ENCODE measurements at places on chromosomes 6 and 20.

DNA sequence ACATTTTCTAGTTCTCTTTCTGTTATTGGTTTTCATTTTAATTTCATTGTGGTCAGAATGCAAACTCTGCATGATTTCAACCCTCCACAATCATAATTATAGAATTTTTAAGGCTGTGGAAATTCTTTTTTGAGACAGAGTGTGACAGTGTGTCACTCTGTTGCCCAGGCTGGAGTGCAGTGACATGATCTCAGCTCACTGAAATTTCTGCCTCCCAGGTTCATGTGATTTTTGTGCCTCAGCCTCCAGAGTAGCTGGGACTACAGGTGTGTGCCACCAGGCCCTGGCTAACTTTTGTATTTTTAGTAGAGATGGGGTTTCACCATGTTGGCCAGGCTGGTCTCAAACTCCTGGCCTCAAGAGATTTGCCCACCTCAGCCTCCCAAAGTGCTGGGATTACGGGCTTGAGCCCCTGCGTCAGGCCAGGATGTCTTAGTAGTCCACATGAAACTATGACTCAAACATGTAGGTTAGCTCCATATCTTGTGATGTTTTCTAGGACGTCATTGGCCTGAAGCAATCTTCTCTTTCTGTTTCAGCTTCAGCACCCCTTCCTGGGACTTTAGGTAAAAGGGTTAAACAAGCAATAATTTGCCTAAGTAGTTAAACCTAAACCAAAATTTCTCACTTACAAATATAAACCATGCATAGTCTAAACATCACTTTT, 47.4 kb upstream of the SAMD3 start:
- no peak for DNase-seq

GRCh38 chr20:40607927-40608326, 81.1 kb downstream of the MAFB start:
- DNase-seq = no peak

GRCh38 chr6:113411011-113411410, 446.1 kb upstream of the MARCKS start:
- DNase-seq = no peak

- DNase-seq = no peak
Measured at GRCh38 chr20:37937686-37938085, 34.8 kb downstream of the VSTM2L start.

- DNase-seq = peak; percentile 61
Measured at GRCh38 chr20:1894471-1894950, 696 bp upstream of the SIRPA start.

DNA sequence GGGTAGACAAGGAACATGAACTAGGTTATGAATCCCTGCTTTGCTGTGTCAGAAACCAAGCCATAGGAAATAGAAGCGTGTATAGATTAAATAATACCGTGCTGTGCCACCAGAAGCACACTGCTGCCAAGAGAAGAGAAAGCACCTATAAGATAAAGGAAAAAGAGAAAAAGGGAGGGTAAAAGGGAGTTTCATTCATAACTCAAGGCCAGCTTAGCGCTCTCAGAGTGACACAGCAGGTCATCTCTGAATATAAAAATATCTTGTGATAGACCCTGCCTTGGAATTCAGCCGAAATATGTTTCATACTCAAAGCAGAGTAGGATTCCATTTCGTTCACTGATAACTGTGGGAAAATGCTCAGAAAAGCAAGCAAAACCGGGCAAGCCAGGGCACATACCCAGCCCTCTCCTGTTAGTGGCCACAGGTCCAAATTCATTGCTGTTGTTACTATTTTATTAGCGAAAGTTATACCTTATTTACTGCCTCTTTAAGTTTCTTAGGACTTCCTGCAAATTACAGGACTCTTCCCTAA, 8.7 kb downstream of the JAG1 start:
- DNase-seq = peak; percentile 68

GRCh38 chr6:167996424-167997199, 859 bp upstream of the KIF25 start:
- DNase-seq = no peak

GRCh38 chr6:151702851-151703658, 104.4 kb upstream of the ESR1 start:
- no peak for DNase-seq

- DNase-seq = no peak
Measured at GRCh38 chr6:143135325-143135724, 74.6 kb downstream of the AIG1 start.

DNA sequence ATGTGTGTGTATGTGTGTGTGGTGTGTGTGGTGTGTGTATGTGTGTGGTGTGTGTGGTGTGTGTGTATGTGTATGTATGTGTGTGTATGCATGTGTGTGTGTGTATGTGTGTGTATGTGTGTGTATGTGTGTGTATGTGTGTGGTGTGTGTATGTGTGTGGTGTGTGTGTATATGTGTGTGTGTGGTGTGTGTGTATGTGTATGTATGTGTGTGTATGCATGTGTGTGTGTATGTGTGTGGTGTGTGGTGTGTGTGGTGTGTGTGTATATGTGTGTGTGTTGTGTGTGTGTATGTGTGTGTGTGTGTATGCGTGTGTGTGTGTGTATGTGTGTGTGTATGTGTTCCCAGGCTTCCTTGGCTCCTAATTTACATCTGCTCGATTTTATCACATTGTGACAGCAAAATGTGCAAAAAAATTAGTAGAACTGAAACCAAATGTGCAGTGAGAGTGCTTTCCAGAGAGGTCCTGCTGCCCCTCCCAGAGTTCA, 234.5 kb downstream of the BMP7 start:
- DNase-seq = no peak

DNA sequence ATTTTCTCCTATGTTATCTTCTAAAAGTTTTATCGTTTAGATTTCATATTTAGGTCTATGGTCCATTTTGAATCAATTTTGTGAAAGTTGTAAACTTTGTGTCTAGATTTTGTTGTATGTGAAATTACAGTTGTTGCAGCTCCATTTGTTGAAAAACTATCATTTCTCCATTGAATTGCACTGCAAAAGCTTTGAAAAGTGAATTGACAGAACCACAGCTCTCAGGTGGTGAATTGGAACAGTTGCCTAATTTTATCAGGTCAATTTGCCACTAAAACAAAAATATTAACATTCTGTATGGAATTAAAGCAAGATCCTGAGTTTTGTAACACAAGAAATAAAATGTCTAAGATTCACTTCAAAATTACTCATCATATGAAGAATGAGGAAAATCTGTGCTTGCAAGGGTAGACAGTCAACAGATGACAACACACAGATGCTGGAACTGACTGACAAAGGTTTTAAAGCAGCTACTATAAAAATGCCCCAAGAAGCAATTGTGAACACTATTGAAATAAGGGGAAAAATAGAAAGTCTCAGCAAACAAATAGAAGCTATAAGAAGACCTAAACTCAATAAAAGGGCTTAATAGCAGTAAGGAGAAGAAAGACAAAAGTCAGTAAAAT, 346.7 kb downstream of the PAX1 start:
- peak; percentile 0 for DNase-seq

DNA sequence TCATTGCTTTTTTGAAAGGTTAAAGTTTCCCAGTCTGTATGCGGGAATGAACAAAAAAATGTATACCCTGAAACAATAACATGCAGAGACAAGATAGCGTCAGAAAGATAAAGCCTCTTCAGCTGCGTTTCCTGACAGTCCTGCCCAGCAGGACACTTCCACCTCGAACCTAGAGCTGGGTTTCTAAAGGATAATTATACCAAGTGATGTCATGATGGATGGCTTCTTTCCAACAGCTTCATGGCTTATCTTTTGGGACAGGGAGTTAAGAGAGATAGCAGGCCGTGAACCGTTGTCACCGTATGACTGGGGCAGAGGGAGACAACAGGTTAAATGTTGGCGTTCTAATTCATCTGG, 267.6 kb upstream of the SGK1 start:
- peak; percentile 70 for DNase-seq

GRCh38 chr20:58384821-58385220, 4.2 kb upstream of the VAPB start:
- no peak for DNase-seq

- DNase-seq = peak; percentile 28
Measured at GRCh38 chr6:707576-708236, 14.8 kb upstream of the EXOC2 start.

- no peak for DNase-seq
Measured at GRCh38 chr20:9128568-9128967, 59.7 kb downstream of the PLCB4 start.

GRCh38 chr20:25991756-25992130, 295.1 kb upstream of the ZNF337 start:
- no peak for DNase-seq

GRCh38 chr6:146883640-146884531, 285.1 kb downstream of the ADGB start:
- no peak for DNase-seq

DNA sequence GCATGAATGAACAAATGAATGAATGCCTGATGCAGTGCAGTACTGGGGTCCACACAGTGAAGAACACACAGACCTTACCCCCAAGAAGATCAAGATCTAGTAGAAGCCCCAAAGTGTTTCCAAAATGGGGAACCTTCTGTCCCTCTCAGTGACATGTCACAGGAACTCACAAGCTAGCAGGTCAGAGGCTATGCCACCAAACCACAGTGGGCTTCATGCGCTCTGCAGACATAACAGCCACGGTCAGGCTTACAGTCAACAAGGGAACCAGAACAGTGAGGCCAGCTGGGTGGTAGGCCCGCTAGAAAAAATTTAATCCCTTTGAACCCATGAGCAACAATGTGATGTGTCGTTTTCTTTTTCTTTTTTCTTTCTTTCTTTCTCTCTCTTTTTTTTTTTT, 20.2 kb upstream of the ARFGEF2 start:
- DNase-seq = no peak

GRCh38 chr6:142856624-142857232, 88.2 kb downstream of the HIVEP2 start:
- no peak for DNase-seq

DNA sequence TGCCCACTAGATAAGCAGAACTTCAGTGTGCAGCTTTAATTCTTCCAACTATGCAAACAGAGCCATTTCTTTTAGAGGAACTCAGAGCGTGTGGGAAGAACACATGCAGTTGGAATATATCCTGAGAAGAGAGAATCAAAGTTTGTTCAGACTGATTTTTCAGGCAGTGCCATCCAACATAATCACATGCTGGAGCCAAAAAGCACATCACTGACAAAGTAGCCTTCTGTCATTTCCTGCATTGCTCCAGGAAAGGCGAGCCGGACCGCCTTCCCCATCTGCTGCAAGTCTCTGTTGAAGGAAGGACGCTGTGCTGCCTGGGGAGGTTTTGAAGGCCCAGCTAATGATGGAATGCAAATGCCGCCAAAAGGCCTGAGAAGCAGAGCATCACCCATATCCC, 98.4 kb downstream of the DOK5 start:
- DNase-seq = no peak

- no peak for DNase-seq
Measured at GRCh38 chr6:41582540-41582939, 36.4 kb downstream of the FOXP4 start.

DNA sequence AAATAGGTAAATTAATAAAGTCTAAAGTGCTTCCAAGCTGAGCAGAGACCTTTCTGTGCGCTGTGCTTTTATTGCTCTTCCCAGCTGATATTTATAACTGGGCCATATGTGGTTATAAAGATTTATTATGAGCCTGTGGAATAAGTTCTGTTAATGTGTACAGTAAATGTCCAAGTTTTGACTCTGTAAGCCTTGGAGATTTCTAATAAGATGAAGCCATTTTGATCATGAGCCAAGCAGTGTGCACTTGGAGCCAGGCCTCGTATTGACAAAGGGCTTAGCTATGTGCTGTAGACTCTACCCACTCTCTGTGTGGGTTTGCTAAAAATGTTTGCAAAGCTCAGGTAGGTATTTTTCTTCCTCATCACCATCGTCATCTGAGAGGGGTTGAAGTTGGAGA, 361.1 kb downstream of the FOXA2 start:
- DNase-seq = no peak

- peak; percentile 54 for DNase-seq
Measured at GRCh38 chr20:39853636-39854035, 835.4 kb downstream of the MAFB start.

DNA sequence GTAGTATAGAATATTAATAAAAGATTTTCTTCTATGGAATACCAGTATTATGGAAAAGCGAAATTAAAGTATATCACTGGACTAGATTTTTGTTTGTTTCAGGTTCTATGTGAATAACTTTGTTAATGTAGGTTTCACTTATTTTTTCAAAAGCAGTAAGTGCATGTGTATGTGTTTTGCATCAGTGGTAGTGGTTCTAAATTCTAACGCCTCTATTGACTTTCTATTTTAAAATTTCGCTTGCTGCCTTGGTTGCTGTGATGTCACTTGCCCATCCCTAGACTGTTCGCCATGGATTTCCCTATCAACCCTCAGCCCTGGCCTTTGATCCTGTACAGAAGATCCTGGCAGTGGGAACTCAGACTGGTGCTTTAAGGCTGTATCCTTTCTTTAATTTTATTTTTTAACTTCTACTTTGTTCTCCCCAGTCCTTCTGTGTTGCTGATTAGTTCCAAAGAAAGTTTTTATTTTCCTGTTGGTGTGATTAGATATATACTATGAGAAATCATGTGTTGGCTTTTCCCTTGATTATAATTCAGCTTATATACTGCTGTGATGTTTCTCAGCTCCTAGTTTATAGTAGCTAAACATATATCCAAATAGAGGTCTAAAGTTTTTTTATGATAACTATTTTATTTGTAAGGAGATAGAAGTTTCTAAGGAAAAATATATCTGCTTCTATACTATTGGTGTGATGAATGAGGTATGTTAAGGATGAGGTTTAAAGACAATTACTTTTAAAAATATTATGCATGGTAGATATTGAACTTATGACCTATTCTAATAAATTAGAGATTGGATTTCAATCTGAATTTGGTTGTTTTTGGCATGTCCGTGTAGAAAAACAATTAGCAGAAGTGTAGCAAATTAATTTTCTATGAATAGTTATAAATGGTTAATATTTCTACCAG, 1.7 kb downstream of the STXBP5 start:
- DNase-seq = peak; percentile 61

GRCh38 chr6:79157961-79158644, 76.4 kb downstream of the HMGN3 start:
- DNase-seq = no peak

DNA sequence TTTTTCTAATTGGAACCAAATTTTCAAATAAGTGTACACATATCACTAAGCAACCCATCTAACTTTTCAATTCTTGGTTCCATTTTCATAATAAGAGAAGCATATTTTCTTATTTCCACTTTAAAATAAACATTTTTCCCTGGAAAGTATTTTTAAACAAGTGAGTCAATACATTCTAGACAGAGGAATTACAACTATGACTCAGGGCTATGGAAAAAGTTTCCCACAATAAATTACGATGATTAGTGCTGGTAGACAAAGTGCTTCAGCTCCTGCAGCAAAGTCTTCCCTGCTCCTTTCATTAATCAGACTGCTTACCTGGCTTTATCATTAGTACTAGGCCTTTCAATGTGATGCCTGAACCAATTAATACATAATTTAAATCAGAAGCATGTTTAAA, 322.5 kb downstream of the HACE1 start:
- DNase-seq = peak; percentile 75

GRCh38 chr6:161853657-161854056, 579.8 kb upstream of the AGPAT4 start:
- DNase-seq = no peak
